ENCODE measurements at places on chromosomes 12 and 14. TPM values are rescaled to one million over a fixed set of nuclear protein-coding genes. Genes with fewer than 3 reads are reported as not detected.

The RCOR1 gene
- 28.1 TPM for total RNA-seq

The EGLN3 gene
- total RNA-seq: 1.4 TPM

The PIP4K2C gene
- total RNA-seq: 35.8 TPM

The NINJ2 gene
- 16.8 TPM for total RNA-seq

The FAM186B gene
- not detected for total RNA-seq

The AQP2 gene
- not detected for total RNA-seq

The RIMBP2 gene
- not detected for total RNA-seq

DNA sequence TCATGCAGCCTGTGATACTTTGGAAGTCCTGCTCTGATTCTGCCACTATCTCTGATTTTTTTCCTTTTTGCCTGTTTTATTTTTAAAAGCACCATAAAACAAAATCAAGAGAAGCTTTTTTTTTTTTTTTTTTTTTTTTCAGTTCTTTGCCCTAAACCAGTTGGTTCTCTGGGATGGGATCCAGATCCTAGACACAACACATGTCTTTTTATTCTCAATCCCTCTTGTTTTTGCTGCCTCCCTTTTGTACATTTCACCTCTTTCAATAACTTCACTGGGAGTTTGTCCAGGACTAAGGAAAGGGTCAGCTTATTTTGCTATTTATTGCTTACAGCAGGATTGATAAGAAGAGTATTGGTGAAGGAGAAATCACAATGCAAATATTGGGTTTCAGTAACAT, 139.4 kb downstream of the GRIP1 start:
- no peak for DNase-seq

DNA sequence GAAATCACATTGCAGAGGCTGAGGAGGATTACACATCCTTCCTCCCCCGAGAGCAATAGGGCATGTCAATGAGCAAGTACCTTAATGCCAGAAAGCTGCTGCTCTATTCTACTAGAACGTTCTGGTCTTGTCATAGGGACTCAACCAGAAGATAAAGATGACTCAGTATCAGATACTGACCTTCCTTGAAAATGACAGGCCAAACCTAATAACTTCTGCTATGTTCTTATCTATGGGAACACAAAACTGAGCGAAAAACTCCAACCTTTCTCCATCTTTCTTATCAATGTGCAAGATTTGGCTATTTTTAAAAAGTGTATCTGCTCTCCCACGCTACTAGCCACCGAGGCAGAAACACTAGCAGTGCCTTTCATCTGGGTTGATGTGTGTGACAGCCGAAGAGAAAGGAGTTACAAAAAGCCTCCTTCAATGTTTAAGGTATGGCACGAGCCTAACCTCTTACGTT, 5.5 kb downstream of the CCDC92 start:
- no peak for DNase-seq

- DNase-seq: no peak
Observed at GRCh38 chr12:18108611-18109010, 18.6 kb upstream of the RERGL start.

DNA sequence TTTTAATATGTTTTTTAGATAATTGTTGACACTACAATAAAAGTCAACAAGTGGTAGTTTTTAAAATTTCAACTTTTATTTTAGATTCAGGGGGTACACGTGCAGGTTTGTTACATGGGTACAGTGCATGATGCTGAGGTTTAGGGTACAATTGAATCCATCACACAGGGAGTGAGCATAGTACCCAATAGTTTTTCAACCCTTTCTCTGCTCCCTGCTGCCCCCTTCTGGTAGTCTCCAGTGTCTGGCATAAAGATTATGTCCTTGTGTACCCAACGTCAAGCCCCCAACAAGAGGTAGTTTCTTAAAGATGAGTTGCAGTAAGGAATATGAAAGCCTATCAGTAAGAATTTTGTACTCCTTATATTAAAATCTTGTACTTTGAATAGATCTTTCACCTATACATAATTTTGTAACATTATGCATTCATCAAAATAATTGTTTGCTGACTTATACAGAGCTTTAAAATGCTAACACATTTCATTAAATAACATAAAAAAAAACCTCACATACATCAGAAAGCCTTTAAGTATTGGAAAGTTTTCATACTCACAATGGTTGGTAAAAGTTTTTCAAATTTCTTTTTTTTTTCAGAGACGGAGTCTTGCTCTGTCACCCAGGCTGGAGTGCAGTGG, 5.4 kb upstream of the RALGAPA1 start:
- DNase-seq: peak; percentile 73

DNA sequence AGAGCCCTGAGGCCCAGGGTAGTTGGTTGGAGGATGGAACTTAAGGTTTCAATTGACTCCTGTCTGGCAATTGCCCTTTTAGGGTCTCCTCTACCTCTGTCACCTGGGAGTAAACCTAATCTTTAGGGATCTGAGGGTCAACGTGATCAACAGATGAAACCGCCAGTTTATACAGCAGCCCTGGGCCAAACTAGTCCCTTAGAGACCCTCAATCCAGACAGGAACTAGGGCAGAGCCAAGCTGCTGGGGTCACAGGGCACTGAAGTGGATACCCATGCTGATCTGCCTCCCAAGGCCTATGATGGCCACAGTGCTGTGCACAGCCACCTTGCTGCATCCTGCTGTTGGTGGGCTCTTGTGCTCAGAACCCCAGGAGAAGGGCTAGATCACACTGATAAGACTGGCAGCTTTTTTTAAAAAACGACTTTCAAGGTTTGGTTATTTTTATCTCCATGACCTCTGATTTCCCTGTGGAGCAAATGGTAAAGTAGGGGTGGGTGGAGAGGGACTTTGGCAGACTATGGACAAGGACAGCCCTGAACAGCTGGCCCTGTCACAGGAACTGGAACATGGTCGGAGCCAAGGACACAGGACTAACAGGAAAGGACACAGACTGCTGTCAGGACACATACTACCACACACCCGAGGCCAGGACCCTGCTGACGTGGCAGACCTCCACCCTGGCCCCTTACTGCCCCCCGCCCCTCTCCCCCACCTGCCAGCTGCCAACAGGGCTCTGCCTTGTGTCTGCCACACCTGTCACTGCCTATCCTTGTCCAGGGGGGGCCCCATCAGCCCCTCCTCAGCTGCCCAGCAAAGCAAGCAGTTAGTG, 474 bp downstream of the FITM1 start:
- DNase-seq: no peak

DNA sequence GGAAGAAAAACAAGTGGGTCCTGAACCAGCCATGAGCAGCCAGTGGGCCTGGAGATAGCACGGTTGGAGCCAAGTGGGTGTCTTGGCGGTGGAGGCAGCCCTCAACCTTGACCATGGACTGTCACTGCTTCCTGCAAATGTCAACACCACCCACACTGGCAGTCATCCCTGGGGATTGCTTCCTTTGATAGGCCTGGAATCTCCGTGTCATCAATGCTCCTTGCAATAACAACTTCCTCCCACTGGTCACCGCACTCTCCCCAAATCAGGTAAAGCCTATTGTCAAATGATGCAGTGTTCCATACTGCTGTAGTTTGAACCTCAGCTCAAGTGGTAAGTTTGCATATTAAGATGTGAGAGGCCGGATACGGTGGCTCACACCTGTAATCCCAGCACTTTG, 129.1 kb downstream of the NTF3 start:
- no peak for DNase-seq

DNA sequence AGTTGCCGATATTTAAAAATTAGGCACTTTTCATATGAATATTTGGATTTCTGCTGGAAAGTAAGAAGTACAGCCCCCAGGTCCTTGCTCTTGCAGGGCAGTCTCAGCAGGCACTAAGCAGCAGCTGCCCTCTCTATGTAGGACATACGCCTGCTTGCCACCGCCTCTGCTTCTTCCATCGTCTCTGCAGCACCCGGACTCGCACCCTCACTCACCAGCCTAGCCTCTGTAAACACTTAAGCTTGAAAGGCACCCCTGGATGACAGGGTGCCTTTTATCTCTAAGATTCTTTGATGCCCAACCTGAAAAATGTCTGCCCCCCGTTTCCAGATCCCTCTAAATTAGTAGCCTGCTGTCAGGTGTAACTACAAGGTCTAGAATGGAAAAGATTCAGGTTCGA, 19.0 kb downstream of the OTUB2 start:
- no peak for DNase-seq

DNA sequence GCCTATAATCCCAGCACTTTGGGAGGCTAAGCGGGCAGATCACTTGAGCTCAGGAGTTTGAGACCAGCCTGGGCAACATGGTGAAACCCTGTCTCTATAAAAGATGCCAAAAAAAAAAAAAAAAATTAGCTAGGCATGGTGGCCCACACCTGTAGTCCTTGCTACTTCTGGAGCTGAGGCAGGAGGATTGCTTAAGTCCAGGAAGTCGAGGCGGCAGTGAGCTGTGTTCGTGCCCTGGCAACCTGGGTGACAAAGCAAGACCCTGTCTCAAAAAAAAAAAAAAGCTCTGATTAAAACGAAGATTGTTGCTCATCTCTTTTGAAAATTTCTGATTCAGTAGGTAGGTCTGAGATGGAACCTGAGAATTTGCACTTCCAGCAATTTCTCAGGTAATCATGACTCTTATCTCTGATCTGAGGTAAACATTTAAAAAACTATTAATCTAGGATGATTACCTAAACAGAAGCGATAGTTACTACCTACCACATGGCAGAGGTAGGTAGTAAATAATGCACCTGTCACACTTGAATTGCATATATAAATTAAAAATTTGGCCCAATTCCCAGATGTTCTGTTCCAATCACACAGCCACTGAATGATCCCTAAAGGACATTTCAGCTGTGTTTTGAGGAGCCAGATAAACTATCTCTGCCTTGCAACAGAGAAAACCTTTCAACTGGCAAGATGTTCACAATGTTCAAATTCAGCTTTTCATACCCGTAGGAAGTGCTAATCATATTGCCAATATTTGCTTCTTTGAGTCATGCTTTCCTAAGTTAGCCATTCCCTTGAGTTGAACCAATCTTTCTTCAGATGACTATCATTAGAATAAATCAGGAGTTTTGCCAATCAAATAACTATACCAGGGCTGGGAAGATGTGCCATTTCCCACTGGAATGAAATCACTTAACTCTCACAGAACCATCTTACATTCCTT, 4.2 kb upstream of the TEP1 start:
- no peak for DNase-seq

GRCh38 chr12:49357103-49357678, 10.1 kb upstream of the SPATS2 start:
- DNase-seq: no peak

DNA sequence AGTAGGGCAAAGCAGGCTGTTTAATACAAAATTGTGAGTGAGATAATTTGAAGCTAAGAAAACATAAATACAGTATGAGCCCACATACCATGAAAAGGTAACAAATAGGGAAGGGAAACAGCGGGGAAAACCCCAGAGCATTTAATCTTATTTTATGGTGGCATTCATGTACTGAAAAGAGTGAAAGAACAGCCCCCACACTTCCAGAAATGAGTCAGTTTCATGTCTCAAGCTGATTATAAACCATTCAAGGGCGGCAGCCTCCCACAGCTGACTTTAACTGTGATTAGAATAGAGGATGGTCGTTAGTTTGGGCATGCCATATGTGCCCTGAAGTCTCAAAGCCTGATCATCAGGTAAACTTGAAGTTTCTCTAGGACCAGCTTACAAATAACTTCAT, 64.5 kb downstream of the FOXG1 start:
- DNase-seq: no peak

DNA sequence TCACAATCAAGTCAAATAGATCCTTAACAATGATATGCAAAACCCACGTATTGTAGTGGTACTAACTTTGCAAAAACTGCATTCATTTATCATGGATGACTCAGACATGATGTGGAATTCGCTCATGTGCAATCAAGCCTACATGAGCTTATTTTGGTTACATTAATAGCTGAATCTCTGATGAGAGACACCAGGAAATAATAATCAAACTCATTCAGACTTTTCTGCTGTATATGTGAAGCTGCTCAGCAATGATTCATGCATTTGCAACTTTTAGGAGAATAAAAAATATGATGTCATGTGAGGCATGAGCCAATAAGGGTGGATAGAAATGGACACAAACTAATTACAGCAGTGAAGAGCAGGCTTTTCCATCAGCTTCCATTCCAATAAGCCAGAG, 1075.8 kb upstream of the TMEM132C start:
- DNase-seq: no peak

DNA sequence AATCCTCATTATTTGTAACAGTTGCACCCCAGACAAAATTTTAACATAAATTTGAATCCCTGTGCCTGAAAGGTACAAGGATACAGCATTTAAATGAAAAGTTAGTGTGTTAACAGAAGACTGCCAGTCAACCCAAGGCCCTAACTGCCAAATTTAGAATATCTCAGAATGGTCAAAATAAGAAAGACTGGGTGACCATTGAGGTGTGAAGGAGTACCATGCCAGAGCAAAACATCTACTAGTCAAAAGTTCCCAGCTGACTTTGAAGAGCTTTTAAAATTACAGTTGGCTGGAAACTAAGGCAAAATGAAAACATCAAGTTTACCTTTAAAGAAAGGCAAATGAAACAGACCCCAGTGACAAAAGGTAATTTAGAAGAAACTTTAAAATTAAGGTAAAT, 18.4 kb downstream of the SAV1 start:
- DNase-seq: no peak

GRCh38 chr12:131075194-131075593, 121.5 kb downstream of the ADGRD1 start:
- no peak for DNase-seq

- DNase-seq: no peak
Observed at GRCh38 chr12:115481141-115481540, 796.4 kb downstream of the MED13L start.

DNA sequence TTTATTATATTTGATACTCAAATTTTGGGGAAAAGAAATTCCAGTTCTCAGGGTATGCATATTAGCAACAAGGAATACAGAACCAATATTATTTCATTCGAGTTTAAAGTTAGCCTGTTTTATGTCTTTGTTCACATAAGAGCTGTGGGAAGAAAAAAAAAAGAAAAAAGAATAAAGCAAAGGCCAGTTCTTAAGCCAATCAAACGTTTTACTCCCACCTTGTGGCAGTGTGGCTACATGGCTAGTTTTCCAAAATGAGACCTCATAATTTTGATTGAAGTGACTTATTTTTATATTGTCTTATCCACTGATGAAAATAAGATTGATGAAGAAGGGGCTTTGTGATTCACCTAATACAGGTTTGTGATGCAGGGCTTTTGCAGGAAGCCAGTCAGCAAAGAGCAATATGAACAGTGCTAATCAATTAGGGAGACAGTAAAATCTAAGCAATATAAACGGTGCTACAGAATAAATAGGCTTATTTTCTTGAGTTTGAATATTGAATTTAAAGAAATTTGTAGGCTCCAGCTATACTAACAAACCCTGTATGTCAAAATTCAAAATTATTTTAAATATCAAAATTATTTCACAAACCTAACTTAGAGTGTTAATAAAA, 624.1 kb upstream of the FOXG1 start:
- no peak for DNase-seq

DNA sequence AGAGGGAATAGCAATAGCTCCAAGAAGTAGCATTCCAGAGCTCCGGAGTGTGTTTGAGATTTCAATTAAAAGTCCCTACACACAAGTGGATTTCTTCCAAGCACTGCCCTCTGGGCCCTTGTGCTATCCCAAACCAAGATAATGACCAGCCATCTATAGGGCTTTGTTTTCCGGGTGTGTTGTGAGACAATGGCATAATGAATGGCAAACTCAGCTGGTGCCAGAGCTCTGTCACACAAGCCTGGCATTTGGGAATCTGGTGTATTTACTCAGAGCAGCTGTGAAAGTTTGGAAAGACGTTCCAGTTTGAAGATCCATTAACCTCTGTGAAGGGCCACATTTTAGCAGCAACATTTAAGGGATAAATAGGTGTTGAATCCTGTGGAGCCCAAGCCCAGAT, 61.2 kb upstream of the TMTC2 start:
- DNase-seq: no peak

- DNase-seq: no peak
Observed at GRCh38 chr14:104830781-104831180, 29.9 kb downstream of the ZBTB42 start.

GRCh38 chr14:103607822-103608221, 21.2 kb upstream of the KLC1 start:
- no peak for DNase-seq

Data from CD4-positive, CD25-positive, alpha-beta regulatory T cell (primary cell).